Stimulated activated CD4-positive, alpha-beta T cell treated with anti-CD3 and anti-CD28 coated beads, Interleukin-1b, Interleukin-23, amount 100 ng/mL, for 1 hour (primary cell): ENCODE measurements at places on chromosomes 4 and X.
A peak's percentile ranks its signal among the peaks of the same experiment; 100 is the strongest.

GRCh38 chr4:96092151-96092705 is 252.3 kb downstream of the PDHA2 start:
- no peak for DNase-seq

DNA sequence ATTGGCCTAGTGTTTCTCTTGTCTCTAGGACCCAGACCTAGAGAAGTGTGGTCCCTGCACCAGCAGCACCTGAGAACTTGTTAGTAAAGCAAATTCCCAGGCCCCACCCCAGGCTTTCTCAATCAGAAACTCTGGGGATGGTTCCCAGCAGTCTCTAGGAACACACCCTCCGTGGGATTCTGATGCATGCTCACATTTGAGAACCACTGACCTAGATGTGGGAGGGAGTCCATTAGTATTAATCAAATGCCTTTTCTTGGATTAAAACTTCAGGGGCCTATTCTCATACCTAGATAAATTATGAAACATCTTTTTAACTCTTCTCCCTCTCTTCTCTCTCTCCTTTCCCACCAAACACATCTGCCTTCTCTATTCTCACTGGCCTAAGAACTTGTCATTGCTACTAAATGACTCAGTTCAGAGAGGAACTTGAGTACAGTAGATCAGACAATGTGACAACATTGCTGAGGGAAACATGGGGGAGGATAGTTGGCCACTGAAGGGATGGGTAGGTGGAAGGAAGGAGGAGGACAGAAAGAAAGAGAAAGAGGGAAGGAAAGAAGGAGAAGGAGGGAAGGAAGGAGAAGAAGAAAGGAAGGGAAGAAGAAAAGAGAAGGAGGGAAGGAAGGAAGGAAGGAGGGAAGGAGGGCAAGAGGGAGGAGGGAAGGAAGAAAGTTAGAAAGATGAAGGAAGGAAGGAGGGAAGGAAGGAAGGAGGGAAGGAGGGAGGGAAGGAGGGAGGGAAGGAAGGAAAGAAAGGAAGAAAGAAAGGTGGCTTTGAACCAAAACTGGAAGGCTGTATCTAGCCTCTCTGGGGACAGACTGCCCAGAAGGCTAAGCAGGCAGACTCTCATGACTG is 132.7 kb upstream of the MAP3K15 start:
- no peak for DNase-seq

- DNase-seq = no peak
Measured at GRCh38 chrX:140701480-140701879, 8.1 kb upstream of the LINC00632 start.

DNA sequence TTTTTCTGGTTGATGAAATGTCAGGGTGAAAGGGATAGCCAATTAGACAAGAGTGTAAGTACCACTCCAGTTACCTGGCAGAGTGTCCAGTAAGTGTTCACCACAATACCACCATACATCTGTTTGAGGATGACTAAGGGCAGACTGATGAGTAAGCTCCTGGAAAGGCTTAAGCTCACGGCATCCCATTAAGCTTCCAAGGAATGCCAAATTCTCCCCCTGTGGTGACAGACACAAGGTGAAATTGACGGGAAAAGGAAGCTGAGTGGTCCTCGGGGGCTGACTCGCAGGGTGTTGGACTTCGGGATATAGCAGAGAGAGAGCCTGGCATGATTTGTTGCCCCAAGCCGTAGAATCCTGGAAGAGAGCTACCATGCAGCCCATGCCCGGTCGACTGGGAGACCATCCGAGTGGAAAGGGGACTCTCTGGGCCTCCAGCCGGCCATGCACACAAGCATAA is 7.6 kb upstream of the BST1 start:
- no peak for DNase-seq

DNA sequence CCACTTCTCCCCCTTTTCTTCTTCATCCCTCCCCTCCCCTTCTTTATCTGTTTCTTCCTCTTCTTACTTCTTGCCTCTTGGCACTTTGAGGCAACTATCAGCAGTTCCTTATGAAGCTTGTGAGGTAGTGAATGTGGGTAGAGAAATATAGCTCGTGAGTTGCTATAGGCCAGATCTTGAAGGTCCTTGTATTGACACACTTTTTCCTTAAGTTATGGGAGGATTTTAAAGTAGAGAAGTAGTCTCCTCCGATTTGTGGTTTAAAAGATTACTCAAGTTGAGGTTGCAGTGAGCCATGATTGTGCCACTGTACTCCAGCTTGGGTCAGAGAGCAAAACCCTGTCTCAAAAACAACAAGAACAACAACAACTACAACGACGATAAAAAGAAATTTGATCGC is 3.4 kb upstream of the RRAGB start:
- DNase-seq = no peak

GRCh38 chrX:2917767-2918166 is 11.4 kb downstream of the ARSD start:
- DNase-seq = no peak

GRCh38 chr4:142396279-142396678 is 449.8 kb downstream of the INPP4B start:
- no peak for DNase-seq

- DNase-seq = no peak
Measured at GRCh38 chrX:78074088-78074487, 30.0 kb upstream of the PGK1 start.

DNA sequence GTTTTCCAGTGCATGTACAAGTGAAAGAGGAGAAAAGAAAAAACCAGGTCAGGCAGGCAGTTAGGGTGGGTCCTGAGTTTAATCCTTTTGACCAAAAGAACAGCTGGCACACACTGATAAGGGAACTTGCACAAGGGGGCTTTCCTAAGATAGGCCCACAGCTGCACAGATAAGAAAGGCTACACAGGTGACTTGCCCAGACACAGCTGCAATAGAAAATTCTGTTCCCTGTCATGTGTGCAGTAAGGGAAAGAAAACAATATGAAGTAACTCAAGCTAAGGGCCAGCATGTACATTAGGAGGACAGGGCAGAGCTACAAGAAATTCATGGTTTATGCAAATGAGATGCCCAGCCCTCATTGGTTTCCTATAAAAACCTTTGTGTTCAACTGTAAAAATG is 32.9 kb downstream of the LUZP4 start:
- no peak for DNase-seq

DNA sequence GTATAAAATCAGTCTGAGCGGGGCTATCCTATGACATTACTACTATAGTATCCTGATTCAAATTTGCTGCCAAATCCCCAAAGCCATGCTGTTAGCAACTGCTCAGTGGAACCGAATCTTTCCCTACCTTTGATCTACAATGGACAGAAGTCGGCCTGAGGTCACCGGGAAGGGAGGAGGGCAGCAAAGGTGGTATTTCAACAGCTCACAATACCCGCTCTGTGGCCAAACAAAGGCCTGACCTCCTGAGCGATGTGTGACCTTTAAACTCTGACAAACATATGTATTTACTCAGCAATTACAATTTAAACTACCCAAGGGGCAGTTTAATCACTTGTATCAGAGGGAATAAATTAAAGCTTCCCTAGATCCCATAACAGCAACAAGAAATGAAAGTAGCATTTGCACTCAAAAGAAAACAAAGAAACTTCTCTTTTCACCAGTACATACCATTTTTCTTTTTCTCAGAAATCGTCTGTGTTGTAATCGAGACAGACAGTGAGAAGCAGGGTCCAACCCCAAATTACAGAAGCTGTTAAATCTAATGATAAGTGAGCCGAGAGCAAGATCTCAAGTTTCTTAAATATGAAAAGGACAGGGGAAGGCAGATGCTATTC is 11.6 kb upstream of the TMEM128 start:
- DNase-seq = no peak

- DNase-seq = no peak
Measured at GRCh38 chr4:23934915-23935314, 45.1 kb upstream of the PPARGC1A start.

- no peak for DNase-seq
Measured at GRCh38 chrX:150228431-150228830, 134.7 kb upstream of the MAMLD1 start.

DNA sequence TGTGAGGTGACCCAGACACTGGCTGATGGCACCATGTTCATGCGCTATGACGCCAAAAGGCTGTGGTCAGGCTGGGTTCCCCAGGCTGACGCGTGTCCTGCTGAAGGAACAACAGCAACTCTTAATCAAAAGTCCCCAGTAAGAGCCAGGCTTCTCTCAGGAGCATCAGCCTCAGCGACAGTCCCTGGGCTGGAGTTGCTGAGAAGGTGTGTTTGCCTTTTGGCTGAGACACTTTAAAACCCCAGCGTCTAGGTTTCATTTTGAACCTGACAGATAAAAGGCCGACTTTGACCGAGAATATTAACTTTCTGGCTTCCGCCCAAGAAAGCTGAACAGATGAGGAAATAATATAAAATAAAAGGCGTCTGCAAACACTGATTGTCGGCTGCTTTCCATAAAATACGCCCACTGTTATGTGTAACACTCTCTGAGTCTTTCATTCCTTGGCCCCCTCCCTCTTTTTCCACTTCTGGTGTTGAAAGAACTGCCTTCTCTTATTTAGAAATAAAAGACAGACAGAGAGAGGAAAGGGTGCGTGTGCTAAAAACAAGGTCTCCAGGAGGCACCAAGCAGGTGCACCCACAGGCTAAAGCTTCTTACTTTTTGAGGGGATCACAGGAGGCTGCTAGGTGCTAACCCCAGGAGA is 373.6 kb downstream of the MID1IP1 start:
- no peak for DNase-seq

DNA sequence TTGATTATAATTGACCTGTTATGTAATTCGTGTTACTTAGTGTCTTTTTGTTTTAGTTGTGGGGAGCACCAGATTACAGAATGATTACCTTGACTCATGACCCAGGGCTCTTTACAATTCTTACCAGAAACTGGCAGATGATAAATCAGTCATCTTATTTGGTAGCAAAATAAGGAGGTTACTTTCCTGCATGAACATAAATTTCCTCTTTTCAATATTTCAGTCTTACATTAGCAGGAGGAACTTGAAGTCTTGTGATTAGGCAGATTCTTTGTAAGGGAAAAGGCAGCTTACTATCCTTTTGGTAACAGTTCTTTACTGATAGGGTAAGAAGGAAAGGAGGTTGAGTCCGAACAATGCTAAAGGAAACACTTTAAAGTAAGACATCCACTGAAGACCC is 26.0 kb upstream of the SLC25A5 start:
- DNase-seq = no peak

- DNase-seq = no peak
Measured at GRCh38 chrX:136736690-136737089, 44.0 kb downstream of the ARHGEF6 start.

DNA sequence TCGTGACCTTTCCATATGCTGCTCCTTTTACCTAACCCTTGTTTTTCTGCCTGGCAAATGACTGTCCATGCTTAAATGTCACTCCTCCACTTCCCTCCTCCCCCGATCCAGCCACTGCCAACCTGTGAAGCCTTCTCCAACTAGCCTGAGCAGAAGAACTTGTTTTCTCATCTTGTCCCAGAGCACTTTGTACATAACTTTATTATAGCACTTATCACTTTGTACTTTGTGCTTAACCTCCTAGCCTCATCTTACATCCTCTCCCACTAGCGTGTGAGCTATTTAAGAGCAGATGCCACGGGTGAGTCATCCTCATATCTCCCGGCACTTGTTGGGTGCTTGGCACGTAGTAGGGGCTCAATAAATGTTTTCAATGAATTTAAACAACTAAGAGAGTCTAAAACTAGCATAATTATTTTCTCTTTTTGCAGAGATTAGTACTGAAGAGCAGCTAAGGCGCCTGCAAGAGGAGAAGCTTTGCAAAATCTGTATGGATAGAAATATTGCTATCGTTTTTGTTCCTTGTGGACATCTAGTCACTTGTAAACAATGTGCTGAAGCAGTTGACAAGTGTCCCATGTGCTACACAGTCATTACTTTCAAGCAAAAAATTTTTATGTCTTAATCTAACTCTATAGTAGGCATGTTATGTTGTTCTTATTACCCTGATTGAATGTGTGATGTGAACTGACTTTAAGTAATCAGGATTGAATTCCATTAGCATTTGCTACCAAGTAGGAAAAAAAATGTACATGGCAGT is 46.9 kb downstream of the XIAP start:
- DNase-seq = no peak

GRCh38 chr4:120065974-120066516 is 603 bp downstream of the MAD2L1 start:
- DNase-seq = peak; percentile 11

- no peak for DNase-seq
Measured at GRCh38 chr4:18007625-18008024, 13.9 kb downstream of the LCORL start.

DNA sequence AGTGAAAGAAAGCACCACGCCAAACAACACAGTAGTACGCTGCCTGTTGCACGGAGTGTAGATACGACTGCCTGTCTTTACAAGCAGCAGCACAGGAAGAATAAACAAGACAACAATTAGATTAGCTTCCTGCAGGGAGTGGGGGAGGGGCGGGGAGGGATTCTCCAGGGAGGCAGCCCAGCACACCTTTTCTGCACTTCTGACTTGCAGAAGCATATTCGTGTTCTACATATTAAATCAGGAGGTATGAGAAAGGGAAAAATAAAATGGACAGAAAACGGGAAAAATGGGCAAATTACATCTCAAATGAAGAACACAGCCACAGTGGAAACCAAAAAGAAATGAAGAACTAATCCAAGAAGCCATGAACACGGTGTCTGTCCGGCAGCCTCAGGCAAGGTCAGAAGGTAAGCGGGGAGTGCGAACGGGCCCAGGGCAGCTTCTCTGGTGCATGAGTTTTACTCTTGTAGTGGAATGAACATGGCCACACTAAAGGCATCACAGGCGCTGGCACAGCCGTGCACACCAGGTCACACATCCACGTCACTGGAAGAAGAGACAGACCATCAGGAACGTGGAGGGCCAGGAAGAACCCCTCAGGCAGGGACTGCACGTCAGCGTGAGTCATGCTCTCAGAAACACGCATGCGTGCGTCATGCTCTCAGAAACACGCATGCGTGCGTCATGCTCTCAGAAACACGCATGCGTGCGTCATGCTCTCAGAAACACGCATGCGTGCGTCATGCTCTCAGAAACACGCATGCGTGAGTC is 20.1 kb upstream of the ADRA2C start:
- no peak for DNase-seq

- no peak for DNase-seq
Measured at GRCh38 chr4:76233967-76234678, 17.4 kb upstream of the FAM47E start.

GRCh38 chrX:113330416-113330815 is 489.8 kb upstream of the AMOT start:
- no peak for DNase-seq

GRCh38 chr4:113455061-113455460 is 306.5 kb downstream of the CAMK2D start:
- no peak for DNase-seq

- no peak for DNase-seq
Measured at GRCh38 chr4:121070696-121071639, 1.4 kb downstream of the NDNF start.

DNA sequence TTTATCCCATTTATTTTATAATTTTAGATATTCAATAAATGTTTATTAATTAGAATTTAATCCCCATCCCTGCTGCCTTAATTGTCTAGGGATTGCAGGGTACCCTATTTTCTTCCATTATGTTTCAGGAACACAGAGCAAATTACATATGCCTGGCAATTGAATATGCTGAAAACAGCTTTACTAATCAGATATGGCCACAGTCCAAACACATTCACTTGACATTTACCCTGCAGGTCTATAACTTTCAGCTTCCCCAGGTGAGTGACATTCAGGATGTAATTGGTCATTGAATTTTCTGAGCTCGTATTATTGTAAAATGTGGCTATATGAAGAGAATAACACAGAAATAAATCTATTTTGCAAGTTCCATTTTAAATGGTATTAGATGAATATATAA is 218.7 kb upstream of the NDST4 start:
- DNase-seq = no peak
